ENCODE measurements at places on chromosomes 2 and 18.

GRCh38 chr18:32612651-32613050, 142.0 kb upstream of the GAREM1 start:
- ATAC-seq = no peak

DNA sequence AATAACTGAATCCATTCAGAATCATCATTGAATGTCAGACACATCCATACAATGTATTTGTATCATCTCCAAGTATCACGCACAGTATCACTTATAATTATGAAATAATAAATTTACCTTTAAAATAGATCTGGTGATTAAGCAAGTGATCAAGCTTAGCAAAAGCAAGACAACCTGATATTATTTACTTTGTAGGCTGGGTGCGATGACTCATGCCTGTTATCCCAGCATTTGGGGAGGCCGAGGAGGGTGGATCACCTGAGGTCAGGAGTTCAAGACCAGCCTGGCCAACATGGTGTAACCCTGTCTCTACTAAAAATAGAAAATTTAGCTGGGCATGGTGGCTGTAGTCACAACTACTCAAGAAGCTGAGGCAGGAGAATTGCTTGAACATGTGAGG, 421.0 kb upstream of the NETO1 start:
- ATAC-seq = no peak

DNA sequence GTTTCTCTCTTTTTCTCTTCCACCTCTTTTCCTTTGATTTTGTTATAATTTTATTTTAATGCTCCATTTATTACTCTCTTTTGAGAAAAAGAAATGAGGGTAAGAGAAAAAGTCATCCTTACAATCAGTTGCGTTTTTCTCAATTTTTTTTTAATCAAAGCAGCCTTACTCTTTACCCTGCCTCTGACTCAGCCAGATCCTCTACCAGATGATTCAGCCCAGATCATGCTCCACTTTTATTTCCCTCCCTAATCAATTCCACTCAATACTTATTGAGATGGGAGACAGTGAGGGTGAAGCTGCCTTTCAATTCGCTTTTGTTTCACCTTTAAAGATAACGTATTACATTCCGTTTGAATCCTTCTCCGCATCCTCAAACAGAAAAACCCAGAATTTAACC, 337.9 kb downstream of the SATB2 start:
- no peak for ATAC-seq

DNA sequence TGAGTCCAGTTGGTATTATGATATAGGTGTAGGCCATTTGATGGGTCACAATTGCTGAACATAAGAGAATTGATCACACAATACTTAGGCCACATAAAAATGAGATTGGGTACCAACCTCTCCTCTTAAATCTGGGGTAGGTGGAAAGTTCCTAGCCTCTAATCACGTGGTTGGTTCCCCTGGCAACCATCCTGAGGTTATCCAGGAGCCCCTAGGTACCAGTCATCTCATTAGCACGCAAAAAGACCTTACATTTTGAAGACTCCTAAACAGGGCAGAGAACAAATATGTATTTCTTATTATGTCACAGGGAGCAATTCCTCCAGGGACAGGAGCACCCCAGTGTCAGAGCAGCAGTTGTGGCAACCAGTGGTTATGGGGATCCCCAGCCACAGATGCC, 12.7 kb upstream of the SELENOI start:
- ATAC-seq = no peak

DNA sequence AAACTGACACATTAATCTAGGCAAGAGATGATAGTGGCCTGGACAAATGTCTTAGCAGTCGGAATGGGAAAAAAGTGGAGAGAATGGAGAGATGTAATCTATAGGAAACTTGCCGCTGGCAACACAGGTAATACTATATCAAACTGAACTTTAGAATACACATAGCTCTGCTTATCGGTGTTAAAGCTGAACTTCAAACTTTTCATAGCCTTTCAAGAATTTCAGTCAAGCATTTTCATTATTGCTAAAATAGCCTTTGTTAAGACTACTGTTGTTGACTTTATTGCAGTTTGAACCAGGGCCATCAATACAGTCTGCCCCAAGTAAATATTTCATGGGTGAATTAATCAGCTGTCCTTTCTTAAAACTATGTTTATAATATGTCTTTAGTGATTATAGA, 12.9 kb upstream of the CHST9 start:
- no peak for ATAC-seq

DNA sequence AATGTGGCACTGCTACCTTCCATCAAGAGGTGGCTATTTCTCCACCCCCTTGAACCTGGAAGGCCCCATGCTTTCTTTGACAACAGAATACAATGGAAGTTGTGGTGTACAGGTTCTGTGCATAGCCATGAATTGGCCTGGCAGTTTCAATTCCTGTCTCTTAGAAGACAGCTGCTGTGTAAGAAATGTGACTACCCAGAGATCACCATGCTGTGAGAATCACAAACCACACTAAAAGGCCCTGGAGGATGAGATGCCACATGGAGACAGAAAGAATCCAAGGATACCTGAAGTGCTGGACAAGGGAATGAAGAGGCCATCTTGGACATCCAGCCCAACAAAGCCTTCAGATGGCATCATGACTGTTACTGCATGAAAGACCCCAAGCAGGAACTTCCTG, 47.7 kb upstream of the EHBP1 start:
- ATAC-seq = no peak

- ATAC-seq = no peak
Measured at GRCh38 chr2:180573951-180574350, 406.5 kb upstream of the UBE2E3 start.

All from SK-N-SH treated with all-trans-retinoic acid at 6 μM for 48 hours (cell line).